NCI-H2107 (cell line): ENCODE measurements at places on chromosomes 6 and 20.

DNA sequence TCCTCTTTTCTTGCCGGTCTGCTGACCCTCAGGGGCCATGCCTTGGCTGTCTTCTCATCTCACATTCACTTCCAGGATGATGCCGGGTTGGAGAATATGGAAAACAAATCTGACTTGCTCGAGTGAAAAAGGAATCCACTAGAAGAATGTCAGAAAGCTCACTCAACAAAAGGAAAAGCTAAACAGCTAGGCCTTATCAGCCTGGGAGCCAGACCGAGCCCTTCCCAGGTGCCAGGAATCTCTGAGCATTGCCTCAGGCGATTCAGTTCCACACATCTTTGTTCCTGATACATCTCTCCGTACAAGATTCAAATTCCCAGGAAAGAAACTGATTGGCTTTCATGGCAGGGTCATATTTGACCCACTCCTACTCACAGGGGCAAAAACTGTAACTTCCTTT lies 9.2 kb upstream of the OSER1 start:
- no peak for DNase-seq

GRCh38 chr6:35731414-35731735 lies 5.5 kb upstream of the ARMC12 start:
- DNase-seq: peak; percentile 19

DNA sequence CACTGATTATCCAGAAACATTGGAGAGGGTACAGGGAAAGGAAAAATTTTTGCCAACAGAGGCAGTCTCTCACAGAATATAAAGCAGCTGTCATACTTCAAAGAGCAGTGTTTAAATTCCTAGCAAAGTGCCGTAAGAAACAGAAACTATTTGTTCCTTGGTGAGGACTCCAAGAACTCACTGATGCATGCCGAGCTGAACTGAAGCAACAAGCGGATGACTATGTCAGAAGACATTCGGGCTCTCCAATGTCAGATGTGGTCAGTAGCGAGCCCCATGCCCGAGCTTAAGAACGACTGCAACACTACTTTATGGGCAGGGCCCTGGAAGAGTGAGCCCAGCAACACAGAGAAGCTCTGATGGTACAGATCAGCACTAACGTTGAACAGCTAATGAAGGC lies 54.7 kb downstream of the OR2B6 start:
- no peak for DNase-seq

- no peak for DNase-seq
These were observed at the start of gene SDC4 for GRCh38 chr20:45347936-45348778. SDC4 (minus strand) TSS chr20:45348424; CDS start chr20:45348384, 40 bp downstream.

DNA sequence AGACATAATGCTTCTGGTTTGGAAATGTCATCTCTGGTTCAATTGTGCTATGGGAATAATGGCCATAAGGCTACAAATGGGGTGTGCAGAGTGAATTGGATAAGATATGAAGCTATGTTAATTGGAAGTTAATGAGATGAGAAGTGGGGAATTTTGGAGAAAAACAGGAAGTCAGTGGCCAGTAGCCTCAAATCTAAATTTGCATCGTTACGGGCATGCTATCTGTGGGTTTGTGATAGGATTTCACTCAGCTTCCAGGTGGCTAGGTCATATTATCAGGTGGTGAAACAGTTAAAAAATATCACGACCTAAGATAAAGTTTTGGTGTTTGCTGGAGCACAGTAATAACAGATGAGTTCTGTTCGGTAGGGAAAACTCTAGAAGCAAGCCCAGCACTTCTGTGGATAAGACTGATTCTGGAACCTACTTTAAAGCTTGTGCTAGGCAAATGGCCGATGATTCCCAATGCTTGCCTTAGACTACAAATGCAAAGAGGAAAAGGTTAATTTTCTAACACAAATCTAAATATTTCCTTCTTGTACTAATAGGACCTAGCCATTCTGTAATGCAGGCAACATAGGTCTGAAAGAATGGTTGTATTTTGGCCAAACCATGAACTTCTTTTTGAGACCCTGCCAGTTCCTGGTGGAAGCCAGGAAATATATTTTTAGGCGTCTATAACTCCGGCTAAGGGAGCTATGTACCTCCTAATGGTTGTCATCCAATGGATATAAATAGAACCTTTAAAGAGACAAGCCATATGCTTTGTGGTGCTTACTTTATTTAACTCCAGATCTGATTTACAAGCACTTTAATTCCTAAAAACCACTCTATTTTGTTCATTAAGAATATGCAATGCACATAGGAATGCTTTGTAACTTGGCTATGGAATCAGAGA lies 111.0 kb downstream of the PLCB1 start:
- no peak for DNase-seq

- no peak for DNase-seq
These were observed 4.6 kb upstream of the GUCA1B start for GRCh38 chr6:42199106-42199981.

- DNase-seq: no peak
These were observed 134.0 kb downstream of the PDE7B start for GRCh38 chr6:135985471-135985870.

DNA sequence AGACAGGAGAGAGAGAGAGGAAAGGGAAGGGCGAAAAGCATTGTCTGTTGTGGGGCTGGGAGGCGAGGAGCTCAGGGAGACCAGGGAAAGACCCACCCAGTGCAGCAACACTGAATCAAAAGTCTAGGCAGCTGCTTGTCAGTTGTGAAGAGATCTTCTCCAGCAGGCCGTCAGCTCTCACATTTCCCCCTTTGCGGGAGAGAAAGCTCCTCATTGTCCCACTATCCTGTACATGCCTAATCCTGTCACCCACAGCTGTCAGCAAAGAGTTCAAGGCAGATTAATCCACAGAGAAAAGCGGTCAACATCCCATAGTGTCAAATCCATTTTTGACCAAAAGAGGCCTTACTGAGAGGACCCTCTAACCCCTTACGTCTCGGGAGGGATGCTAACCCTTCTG lies 27.3 kb downstream of the RNF182 start:
- DNase-seq: no peak

- DNase-seq: no peak
These were observed 2.7 kb downstream of the TOX2 start for GRCh38 chr20:43917380-43917779.

DNA sequence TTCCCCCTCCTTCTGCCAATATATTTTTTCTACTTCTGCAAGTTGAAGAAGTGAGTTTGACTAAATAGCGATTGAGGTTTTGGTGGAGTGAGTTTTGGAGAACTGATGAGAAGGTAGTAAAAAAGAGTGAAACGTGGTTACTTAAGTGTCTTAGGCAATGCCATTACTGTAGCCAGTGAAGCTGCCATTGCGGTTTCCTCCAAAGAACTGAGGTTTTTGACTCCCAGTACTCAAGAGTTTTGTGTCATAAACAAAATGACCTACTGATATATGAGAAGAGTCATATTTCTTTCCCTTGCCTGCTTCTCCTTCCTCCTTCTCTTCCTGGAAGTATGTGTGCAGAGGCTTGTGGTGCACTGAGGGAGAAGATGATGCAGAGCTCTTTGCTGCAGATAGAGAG lies 554.5 kb upstream of the MAP3K7 start:
- DNase-seq: no peak
